ENCODE measurements at places on chromosomes 11 and 22.
A peak's percentile ranks its signal among the peaks of the same experiment; 100 is the strongest.

DNA sequence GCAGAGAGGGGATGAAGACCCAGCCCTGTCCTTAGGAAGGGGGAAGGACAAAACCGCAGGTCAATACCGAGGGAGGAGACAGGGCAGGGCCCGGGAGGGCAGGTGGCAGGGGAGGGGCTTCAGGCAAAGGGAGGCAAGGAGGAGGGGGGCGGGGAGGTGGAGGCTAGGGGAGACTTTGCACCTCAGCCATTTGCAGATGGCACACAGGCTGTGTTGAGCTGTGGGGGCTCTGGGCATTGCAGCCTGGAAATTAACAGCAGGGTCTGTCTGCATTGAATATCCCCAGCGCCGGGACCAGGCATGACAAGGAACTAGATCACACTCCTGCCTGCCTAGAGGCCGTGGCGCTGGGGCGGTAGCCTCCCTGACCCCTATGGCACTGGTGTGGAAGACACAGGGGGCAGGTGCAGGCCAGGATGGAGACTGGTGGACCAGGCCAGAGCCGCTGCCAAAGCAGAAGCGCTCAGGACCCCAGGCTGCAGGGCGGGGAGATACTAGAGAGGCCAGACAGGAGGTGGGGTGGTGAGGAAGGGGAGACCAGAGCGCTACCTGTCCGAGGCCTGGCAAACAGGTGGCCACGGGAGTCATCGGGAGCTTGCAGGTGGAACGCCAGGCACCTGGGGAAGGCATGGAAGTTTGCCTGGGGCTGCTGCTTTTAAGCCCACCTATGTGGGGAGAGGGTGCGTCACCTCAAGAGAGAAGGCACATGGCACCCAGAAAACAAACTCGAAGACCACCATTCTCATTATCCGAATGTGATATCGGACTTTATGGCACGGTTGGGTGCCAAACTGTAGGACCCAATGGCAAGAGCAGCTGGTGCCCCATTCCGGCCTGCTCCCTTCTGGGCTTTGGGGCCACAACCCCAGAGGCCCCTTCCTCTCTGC, 11.5 kb downstream of the CBX6 start:
- no peak for DNase-seq

DNA sequence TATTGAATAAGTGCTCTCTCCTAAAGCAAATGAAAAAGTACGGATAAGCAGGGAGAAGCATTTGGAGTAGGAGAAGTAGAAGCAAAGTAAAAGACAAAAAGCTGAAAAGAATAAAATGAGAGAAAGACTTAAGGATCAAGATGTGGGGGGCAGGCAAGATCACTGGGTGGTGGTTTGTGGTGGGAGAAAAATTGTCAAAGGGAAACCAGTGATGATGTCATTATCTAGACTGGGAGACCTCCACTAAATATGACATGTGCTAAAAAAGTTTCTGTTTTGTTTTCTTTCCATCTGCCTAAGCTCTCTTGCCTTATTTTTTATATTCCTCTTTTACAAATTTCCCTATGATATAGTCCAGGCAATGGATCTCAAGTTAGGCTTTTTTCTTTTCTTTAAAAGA, 14.8 kb upstream of the MAML2 start:
- DNase-seq: no peak

DNA sequence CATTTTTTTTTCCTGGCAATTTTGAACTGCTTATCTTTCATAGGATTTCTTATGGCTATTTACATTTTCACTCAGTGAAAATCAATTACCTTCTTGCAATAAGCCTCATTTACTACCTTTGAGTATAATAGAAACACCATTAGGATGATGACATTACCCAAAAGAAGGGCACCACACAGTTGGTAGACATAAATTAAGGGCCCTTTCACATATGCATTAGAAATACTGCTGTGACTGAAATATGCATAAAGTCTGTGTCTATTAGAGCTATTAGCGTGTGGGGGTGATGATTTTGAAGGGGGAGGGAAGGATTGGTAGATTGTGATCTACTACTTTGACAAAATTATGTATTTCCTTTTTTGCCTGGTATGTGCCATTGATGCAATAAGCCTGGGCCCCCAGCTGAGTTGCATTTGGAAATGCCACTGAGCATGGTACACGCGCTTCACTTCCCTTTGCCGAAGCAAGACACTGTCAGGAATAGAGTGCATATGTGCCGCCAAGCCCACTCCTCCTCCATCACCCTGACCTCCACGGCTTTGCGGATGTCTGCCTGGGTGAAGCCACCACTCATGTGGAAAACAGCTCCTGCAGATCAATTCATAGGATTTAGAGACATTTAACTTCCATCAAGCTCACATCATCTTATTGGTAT, 339.3 kb downstream of the DCDC1 start:
- no peak for DNase-seq

DNA sequence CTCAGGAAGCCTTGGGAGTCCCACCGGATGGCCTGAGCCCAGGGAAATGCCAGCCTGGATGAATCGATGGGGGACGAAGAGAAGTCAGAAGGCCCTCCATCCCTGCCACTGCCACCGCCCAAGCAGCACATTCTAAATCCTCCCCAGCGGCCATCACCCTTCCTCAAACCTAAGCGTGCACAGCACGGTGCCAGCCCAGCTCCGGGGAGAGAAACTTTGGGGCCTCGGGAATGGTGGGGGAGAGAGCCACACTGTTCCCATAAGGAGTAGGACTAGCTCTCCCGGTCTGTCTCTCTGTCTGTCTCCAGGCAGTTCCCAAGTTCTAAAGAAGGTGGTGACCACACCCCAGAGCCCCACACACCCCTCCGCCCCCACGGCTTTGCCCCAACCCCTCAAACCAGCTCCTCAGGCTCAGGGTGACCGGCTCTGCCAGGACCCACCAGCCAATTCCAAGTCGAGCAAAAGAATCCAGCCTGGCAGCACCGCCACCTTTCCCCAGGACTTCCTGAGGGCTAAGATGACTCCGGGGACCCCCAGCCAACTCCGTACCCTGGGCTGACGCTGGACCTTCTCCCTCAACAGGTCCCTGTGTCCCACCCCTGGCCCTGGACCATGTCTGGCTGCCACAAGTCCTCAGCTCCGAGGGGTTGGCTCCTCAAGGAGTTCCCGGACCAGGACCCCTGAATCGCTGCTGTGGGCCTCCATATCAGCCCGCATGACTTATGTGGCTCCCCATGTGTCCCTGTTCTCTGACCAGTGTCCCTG, 2.7 kb downstream of the AHNAK start:
- peak; percentile 50 for DNase-seq

GRCh38 chr11:1934335-1935155, 12.6 kb upstream of the MRPL23 start:
- DNase-seq: no peak

- no peak for DNase-seq
Observed at GRCh38 chr11:125923633-125924032, 19.3 kb downstream of the DDX25 start.

DNA sequence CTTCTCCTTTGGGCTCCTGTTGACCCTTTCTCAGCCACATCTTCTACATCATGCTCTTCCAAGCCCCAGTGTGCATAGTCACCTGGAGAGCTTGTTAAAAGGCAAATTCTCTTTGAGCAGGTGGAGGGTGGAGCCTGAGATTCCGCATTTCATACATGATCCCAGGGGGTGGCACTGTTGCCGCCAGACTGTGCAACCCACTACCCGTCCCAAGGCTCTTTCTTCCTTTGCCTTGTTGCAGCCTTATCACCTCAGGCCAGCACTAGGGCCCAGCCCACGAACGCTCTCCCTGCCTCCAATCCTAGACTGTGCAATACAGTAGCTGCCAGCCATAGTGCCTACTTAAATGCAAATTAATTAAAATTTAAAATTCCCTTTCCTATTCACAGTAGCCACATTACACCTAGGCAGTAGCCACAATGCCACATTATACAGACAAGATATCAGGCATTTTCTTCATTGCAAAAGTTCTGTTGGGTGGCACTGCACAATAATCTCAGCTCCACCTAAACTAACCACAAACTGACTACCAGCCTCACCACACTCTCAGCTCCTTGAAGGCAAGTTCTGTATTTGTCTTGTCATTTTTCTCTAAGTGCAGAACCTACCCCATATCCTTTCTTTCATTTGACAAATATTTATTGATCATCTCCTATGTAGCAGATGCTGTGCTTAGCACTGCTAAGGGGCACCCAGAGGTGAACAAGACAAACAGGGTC, 4.6 kb upstream of the KCNJ5 start:
- DNase-seq: no peak

GRCh38 chr11:122746611-122747244, 91.2 kb downstream of the UBASH3B start:
- no peak for DNase-seq

DNA sequence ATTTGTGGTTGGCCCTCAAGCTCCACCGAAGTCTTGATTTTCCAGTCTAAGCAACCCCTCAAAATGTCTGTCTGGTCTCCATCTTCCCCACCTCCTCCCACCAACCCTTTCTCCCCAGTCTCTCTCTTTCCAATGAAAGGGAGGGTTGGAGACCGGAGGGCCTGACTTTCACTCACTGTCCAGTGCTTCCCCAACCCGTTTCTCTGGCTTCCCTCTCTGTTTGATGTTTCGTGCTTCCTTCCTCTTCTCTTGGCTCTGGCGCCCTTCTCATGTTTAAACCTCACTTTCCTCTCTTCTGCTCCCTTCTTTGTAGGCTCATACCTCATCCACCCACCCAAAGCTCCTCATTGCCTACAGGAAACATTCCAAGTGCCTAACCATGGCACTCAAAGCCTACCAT, 11.1 kb upstream of the VPS37C start:
- DNase-seq: no peak

DNA sequence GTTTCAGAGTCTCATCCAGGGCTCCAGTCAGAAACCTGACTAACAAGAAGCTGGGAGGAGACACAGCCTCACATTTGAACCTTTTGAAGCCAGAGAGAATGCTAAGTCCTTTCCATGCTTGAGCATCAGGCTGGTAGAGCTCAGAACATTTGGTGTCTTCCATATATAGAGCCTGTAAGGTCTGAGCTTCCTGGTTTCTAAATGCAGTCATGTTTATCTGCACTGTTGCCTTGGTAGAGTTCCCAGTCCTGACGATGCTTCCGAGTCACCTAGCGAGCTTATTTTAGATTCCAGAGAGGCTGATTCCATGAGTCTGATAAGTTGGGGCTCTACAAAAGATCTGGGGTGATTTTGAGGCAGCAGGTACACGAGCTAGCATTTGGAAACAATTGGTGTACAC, 68.4 kb upstream of the SORL1 start:
- no peak for DNase-seq

GRCh38 chr22:25404556-25404927, 159.9 kb upstream of the GRK3 start:
- DNase-seq: no peak

- no peak for DNase-seq
Observed at GRCh38 chr11:79367844-79368243, 73.0 kb downstream of the TENM4 start.

DNA sequence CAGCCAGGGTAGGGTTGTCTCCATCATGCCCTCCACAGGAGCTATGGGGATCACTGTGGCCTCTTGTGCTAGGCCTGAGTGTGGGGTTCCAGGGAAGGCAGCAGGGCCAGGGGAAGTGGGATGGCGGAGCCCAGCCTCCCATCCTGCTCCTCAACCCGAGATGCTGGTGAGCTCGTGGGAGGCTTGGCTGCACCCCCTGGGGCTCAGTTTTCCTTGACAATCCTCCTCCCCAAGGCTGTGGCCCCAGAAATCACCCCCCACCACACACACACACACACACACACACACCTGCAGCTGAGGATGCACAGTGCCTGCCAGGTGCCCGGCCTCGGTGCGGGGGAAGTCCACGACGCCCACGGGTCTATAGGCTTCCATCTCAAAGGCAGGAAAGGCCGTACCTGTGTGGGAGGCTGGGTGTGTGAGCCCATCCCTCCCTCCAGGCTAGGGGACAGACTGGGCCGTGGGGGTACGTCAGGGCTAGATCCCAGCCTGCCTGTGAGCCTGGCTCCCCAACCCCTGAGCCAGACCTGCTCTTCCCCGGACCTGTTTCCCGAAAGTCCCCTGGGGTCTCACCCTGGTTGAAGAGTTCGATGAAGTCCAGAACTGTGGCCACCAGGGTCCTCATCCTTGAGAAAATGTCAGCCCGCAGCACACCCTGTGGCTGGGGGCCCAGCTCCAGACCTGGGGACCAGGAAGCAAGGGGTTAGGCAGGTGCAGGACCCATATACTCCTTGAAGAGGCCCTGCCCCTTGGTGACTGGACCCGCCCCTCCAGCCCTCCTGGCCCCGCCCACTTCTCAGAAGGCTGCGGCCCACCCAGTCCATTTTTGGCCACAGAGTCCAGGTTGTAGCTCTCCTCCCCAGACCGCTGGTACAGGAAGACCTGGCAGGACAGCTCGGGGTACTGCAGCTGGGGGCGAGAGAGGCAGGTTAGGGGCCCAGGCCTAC, 5.2 kb upstream of the TBX10 start:
- DNase-seq: no peak

DNA sequence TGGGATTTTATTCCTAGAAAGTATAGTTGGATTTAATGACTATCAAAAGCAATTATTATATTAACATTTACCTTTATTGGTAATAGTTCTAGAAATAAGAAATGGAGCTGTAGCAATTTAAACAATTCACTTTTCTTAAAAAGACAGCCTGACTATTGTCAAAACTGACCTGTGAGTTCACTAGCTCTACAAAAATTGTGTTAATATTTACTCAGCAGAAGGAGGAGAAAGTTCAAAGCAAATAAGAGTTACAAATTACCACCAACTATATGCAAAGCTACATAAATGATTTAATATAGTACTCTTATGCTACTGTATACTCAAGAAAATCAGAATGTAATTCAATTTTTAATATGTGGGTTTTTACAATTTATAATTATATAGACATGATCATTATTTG, 310.0 kb downstream of the DCDC1 start:
- DNase-seq: no peak

DNA sequence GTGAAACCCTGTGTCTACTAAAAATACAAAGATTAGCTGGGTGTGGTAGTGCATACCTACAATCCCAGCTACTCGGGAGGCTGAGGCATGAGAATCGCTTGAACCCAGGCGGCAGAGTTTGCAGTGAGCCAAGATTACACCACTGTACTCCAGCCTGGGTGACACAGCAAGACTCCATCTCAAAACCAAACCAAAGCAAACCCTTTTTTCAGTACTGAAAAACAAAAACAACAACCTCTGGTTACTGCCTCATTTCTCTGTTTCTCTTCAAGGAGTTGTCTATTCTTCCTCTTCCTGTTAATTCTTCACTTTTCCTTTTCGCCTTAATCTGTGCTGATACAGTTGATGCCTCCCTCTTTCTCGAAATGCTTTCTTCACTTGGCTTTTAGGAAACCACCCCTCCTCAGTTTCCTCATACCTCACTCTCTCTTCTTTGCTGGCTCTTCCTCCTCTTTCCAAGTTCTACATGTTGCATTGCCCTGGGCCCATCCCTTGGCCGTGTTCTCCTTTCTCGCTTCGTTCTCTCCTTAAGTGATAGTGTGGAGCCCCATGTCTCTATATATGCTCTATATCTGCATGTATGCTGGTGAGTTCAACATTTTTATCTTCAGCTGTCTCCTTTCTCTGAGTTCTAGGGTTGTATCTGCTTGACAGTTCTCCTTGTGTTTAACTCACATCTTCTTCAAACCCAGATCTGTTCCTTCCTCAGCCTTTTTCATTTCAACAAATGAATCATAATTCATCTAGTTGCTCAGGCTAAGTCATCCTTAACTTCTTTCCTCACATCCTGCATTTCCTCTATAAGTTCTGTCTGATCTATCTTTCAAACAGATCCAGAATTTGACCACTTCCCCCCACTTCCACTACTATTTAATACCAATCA, 37.1 kb downstream of the NUCB2 start:
- no peak for DNase-seq

GRCh38 chr22:25908755-25909154, 166.8 kb downstream of the MYO18B start:
- DNase-seq: no peak

All from RKO (cell line).